ENCODE measurements at places on chromosomes 16 and 17.
A peak's percentile ranks its signal among the peaks of the same experiment; 100 is the strongest.

GRCh38 chr17:65947831-65948230 is 244.1 kb downstream of the CEP112 start:
- DNase-seq, result no peak

- no peak for DNase-seq
These were observed 21.7 kb downstream of the TTYH2 start for GRCh38 chr17:74235040-74235581.

GRCh38 chr17:46842835-46843234 is 8.5 kb upstream of the WNT9B start:
- no peak for DNase-seq

DNA sequence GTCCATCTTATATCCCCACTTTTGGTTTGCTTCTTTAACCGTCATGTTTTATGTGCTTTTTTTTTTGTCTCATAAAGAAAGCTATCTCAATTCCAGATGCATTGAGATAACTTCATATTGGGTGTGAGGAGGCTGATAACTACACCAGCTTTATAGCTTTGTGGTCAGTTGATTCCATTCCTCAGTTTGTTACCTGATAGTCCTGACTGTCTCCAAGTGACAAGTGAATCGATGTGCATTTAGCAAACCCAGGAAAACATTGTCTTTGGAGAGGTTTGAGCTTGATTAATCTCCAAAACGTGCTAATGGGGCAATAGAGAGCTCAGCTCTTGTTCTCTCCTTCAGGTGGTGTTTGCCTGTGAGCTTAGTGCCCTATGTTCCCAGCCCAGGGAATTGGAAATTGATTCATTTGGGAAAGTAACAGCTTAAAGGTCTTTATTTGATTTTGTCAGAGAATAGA is 22.7 kb downstream of the HS3ST3B1 start:
- DNase-seq, result no peak

DNA sequence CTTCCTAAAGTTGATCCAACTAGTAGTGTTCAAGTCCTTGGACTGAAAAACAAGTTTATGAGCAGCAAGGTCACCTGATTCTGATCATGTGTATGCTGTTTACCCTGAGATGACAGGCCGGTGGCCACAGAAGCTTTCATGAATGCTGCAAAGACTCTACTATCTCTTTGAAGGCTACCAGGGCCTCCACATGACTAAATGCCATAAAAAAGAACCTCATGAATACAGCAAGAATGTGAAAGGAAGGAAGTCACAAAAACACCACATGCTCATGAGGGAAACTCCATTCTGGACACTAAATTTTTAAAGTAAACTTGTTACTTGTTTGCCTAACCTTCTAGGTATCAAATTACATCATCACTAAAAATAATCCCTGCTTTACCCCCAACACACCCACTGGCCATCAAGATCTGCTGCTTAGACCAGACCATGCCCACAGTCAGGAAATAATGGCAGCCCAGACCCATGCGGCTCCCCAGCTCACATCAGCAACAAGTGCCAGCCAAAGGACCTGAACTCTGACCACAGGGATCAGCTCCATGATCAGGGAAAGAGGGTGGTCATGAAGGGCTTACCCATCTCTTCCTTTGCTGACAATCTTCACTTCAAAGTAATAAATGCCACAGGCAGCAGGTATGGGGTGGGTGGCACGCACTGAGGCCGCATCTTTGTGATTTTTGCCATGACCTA is 1.4 kb downstream of the RANBP10 start:
- DNase-seq, result no peak

DNA sequence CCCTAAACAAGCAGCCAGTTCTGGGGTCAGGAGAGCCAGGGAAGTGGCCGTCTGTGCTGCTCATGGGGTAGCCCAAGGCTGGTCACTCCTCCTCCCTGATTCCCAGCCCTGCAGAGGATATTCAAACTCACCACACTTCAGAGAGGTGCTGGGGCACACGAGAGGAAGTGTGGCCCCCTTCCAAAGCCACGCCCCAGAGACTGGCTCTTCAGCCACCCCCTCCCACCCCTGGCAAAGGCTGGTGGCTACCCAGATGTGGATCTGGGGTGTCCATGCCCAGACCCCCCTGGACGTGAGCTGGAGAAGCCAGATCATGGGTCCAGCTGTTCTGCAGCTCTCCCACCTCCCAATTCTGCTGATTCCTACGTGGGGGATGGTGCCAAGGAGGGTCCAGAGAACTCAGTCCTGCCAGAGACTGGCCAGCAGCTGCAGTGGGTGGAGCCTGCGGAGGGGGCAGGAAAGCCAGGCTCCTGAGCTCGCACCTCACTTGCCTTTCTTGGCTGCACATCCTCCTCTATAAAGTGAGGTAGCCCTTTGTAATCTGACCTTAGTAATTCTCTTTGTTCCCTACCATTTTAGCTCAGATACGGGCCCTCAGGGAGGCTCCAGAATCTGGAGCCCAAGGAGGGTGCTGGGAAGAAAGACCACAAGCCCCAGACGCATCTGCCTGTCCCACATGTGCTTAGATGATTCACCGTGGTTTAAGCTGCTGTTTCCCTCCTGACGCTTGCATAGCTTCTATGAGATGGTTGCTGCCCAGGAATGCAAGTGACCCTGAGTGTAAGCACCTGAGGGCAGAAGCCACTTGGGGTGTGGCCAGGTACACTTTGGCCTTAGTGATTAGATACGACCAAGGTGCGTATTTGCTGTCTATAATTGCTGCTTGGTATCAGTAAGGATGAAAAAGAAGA is 15.3 kb downstream of the SDK2 start:
- DNase-seq, result no peak

- no peak for DNase-seq
These were observed 11.4 kb downstream of the UNC13D start for GRCh38 chr17:75832652-75833400.

GRCh38 chr17:16568541-16569357 is at the start of gene ZNF287:
ZNF287 (minus strand) TSS chr17:16569204; CDS start chr17:16567731, 1,473 bp downstream.
- DNase-seq, result peak; percentile 78

- no peak for DNase-seq
These were observed 17.7 kb downstream of the RAI1 start for GRCh38 chr17:17698869-17699351.

DNA sequence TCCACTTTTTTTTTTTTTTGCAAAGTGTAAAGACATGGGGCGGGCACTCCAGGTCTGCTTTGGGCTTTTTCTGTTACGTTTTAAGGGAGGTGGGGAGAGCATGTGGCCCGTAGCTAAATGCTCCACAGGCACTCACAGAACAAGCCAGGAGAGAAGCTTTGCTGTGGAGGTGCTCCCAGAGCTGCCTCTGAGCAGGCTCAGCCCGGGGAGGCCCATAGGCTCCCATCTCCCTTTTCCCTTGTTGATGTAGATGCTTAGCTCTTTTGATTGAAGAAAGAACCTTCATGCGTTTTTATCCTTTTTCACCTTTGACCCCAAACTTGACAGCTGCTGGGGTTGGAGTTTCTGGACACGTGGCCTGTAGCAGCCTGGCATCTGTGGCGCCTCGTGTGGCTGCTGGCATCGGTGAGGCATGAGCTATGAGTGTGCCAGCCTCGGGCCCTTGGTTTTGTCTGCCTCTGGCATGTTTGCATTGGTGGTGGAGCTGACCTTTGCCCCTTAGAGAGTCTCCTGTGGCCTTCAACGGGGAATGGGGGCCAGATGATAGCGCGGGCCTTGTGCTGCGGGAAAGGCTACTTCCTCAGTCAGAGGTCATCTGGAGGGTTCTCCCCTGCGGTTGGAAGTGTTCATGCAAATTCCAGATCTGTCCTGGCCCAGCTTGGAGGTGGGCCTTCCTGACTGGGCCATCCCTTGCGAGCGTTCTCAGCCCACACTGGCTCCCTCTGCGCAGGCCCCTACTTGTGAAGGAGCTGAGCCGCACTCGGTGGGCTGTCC is 20.0 kb upstream of the IL17C start:
- no peak for DNase-seq

DNA sequence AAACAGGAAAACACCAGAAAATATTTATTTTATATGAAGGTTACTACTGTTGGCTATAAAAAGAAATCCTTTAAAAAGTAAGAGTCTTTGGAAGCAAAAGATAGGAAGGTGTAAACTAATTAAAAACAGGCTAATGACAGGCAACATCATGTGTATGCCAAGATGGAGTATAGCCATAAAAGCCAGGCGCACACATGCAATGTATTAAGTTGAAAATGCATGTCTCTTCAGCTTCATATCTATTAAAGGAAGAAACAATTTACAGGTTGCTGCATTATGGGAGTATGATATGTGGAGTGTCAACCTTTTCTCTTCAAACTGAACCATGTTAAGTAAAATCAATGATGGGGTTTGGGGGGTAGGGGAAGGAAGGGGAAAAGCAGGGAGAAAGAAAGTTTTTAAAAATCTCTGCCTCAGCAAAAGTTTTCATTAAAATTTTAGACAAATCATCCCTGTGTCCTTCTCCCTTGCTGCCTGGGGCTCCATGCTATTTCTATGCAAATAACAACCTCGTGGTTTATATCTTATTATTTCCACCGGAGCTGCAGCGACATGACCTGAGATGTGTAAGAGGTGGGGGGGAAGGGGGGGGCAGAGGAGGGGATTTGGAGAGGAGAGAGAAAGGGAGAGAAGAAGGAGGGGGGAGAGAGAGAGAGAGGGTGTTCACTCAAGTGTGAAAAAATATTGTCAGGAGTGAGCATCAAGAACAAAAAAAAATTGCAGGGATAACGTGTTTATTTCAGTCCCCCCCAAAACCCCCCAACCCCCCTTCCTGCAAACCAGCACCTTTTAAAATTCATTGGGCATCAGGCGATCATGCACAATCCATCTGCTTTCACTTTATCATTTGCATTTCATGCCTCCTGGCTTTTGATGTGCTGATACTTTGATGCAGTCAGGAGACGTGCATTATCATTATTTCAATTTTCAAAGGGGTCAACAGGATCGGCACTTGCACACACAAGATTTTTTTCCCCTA is 197.6 kb downstream of the AATF start:
- DNase-seq, result no peak

GRCh38 chr16:52237823-52238222 is 309.1 kb downstream of the TOX3 start:
- no peak for DNase-seq

DNA sequence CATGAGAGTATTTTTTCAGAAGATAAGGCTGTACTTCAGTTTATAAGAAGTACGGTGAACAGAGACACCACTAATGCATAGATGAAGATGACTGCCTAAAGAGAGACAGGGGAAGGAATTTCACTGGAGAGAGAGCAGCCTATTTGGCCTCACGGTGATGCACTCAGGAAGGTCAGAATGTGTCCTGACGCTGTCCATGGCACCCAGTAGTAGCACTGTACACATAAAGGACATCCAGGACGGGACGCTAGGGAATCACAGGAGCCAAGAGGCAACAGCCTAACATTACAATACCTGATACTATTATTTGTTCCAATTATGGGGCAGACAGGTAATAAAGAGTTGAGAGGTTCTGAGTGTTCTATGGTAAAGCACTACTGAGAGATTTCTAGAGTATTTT is 24.9 kb upstream of the LRRC37A start:
- no peak for DNase-seq

DNA sequence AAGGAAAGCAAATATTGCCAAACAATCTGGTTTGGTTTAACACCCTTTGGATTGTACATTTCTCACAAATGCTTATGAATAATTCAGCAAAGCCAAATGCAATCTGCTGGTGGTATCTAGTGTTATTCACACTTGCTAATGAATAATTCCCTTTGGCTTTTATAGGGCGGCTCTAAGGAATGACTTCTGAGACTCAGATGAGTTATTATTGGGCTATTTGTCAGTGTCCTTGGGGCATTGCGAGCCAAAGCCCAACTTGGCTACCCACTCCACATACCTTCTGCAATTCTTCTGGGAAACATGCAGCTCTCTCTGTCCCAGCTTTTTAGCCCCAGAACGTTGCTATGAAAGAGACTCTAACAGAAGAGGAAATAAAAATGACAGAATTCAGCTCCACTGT is 41.1 kb downstream of the FTO start:
- DNase-seq, result no peak

DNA sequence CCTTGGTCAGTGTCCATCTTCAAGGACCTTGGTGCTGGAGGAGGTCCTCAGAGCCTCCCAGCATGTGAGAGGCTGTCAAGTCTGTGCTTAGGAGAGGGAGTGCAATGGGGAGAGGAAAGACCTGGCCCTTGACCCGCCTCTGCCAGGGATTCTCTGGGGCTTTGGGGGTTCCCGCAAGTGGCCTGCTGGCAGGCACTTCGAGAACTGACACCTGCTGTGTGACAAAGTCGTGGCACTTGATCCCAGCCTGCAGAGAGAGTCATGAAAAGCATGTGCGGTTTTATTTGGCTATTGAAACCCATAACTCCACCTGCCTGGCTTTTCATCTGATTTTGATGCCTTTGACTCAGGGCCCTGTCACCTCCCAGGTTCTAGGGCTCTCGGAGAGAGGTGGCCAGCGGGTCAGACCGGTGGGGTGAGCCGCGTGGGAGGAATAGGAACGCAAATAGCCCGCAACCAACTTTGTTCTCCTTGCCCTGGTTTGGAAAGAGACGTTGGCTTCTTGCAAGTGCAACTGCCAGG is 42.8 kb upstream of the GSE1 start:
- no peak for DNase-seq

GRCh38 chr16:11224096-11224893 is 31.7 kb downstream of the SOCS1 start:
- no peak for DNase-seq
